ENCODE measurements at places on chromosomes 13 and 19.

GRCh38 chr13:46630431-46631178 is 77.6 kb downstream of the LRCH1 start:
- no peak for DNase-seq

DNA sequence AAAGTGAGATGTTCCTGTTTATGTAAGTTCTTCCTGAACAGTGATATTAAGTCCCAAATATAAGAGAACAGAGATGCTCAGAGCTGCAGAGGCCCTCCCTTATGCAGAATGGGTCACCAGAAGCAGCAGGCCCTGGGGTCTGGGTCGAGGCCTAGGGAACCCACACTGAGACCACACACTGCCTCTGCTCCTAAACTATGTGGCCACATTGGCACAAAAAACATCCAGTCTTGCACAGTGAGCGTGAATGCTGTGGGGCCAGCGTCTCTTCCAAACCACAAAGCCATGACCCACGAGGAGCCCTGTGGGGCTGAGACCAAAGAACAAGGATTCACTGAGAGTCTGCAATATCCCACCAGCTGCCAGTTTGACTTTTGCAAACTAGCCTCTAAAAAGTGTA is 23.6 kb downstream of the PROZ start:
- DNase-seq = no peak

DNA sequence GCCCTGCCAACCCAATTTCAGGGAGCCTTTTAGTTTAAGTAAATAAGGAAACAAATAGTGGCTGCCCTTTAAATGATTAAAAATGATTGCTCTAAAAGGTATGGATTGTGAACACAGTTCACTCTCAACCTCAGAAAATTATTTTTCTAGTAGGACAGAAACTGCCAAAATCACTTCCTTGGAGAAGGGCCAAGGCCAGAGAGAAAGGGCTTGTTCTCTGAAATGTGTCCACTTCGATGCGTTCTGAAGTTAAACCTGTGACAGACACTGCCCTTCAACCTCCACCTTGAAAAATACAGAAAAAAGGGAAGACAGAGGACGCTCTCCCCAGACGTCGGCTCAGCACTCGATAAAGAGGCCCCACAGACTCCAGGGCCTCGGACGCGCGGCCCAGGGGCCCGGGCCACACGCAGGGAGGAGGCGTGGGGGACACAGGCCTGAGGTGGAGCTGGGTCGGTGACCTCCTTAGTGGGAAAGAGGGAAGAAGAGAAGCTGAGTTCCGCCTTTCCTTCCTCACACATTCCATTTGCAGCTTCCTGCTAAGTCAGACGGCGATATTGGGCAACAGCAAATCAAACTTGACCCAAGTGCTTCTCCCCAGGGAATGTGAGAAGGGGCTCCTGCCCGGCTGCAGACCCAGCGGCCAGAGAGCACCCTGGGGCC is 63.6 kb downstream of the RASA3 start:
- DNase-seq = no peak

DNA sequence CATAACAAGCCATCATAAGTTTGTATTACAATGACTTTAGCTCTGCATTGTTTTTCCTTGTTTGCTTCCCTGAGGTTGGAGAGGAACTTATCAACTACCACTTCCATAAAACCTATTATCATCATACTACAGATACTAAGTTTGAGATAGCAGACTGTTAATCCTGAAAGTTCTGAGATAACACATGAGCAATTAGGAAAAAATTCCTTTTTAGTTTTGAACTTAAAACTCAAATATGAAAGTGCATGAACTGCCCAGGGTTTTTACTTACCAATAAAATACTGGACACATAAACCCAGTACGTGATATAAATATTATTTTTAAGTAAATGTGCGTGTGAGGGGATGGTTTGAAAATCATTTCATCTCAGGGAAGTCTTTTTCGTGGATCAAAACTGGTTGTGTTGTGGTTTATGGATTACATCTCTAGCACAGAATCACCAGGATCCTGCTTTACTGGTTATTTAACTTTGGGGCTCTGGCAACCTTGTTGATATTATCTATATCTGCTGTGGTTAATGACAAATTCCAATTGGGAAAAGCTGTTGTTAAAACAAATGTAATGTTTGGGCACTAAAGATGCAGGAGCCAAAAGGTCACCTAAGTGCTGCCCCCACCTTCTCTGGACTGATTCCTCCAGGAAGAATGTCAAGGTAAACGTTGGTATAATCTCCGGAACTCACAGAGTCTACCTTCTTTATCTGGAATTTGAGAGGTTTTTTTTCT is 12.4 kb downstream of the CDX2 start:
- DNase-seq = no peak

GRCh38 chr13:75445717-75446499 is 36.1 kb downstream of the TBC1D4 start:
- DNase-seq = no peak

DNA sequence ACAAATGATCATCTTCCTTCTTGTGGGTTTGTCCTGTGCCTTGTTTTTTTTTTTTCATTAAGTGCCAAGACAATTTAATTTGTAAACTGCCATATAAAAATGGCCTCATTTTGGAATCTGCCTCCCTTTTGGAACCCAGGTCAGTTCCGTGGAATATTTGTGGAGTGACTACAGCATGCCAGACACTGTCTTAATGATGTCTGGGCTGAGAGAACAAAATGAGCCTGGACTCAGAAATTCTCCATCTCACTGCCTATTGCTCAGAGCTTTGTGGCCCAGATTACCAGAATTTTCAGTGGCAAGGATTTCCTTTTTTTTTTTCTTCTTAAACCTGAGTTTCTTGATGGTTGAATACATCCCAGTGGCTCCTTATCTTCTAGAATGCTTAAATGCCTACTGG is 340.6 kb downstream of the ENOX1 start:
- DNase-seq = no peak

DNA sequence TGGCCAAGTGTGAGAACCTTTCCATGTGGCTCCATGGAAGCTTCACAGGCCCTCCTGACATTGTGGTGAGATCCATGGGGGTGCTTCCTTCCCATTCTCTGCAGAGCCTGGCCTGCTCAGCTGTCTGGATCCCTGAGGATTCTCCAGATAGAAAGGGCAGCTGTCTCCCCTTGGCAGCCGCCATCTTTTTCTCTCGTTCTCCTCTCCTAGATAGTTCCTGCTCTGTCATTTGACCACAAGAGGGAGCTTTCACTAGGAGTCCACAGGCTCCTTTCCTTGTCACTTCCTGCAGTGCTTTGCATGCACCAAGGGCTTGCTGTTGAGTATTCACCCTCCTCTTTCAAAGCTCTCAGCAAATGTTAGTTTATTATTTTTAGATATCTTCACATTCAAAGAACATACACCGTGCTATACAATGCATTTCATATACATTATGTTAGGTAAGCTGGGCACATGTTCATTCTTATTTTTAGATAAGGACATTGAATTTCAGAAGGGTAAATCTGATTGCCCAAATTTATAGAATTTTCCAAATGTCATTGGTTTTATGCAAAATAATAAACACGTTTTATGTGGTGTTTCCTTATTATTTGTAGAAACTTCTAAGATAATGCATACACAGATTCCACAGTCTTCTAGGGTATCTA is 133.2 kb downstream of the FRY start:
- DNase-seq = peak; percentile 13

DNA sequence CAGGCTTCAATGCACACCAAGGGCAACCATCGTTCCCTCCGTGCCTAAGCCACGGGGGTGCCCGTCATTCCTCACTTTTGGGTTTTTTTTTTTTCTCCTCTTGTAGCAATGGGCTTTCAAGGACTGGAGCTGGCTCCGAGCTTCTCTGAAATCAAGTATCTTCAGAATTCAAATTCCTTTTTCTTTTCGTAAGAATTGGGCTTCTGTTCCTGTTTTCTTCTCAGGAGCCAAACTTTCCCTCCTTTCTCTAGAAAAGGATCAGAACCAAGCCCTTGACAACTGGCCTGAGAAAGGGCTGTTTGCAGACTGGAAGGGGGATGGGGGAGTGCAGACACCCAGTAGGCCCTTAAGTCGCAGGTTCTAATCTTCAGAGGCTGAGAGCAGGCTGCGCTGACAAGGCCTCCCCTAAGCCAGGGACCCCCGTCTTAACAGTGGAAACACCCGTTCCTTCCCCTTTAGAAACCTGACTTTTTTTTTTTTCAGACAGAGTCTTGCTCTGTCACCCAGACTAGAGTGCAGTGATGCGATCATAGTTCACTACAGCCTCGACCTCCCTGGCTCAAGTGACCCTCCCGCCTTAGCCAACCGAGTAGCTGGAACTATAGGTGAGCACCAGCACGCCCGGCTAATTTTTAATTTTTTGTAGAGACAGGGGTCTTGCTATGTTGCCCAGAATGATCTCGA is 51.6 kb downstream of the RFX2 start:
- no peak for DNase-seq

- no peak for DNase-seq
Observed at GRCh38 chr19:5149508-5149907, 180.6 kb downstream of the KDM4B start.

DNA sequence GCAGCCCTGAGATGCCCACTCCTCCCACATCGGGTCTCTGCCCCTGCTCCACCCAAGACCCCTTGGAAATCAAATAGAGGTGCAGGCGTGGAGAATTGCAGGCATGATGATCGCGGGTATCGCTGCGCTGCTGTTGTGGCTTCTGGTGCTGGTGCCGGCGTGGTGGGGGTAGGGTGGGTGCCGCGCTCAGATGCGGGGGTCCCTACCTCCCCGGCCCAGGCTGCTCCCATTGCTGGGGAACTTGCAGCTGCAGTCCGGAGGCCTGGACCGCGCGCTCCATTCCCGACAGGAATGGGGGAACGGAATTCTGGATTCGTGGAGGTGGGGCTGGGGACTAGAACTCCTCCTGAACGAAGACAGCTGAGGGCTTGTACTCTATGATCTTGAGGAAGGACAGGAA is 20.4 kb downstream of the CYP2F1 start:
- DNase-seq = no peak

DNA sequence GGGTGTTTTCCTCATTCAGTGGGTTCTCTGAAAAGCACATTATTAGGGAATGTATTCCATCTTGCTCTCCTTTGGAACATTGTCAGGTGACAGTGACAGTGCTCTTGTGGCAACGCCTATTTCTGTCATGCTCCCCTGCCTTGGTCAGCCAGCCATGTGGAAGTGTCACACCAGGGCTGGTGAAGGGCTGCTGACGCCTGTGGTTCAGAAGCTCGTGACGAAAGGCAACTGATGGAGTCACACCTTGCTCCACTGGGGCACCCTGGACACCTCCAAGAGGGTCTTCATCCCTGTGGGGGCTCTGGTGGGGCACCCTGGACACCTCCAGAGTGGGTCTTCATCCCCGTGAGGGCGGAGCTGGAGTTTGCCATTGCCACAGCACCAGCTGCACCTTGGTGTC is 68.9 kb upstream of the GPR183 start:
- no peak for DNase-seq

DNA sequence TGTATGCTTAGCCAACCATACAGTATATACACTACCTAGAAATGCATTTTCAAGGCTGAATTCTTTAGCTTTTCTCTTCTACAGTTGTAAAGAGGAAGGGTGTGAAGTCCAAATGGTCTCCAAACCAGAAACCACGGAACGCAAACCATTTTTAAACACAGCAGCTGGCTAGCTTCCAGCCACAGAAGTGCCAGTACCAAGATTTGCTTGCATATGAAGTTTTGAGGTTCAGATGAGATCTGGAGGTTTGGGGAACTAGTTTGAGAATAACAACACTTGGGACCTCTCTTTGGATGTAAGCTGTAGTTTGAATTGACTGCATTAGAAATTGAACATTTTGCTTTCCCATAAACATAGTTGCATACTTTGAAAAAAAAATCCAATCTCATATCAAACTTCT is 1243.5 kb downstream of the EFNB2 start:
- DNase-seq = no peak

DNA sequence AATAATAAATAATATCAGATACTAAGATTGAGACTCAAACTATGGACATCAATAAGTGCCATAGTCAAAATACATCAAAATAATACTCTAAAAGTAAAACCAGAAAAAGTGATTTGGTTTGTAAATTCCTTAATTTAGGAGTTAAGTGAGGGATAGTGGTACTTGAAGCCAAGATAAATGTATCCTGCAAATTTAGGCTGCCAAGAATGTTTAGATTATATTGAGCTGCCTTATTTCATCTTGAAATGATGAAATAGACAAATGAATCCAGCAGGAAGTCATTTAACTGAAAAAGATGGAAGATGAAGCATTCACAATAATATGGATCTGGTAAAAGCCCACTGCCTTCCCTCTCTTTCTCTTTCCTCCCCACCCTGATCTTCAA is 112.3 kb downstream of the LRCH1 start:
- no peak for DNase-seq

DNA sequence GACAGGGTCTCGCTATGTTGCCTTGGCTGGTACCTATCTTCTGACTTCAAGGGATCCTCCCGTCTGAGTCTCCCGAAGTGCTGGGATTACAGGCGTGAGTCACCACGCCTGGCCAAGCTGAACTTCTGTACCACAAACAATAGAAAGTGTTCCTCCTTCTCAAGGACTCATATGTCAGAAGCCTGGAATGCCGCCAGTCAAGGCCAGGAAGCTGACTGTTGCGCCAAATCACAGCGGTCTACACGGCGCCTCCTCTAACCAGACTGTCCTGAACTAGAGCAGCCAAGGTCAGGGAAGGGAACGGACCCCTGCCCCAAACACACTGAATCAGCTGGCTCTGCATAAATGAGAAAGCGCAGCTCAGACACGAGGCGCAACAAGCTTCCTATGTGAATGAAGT is 14.6 kb downstream of the RAB20 start:
- no peak for DNase-seq

DNA sequence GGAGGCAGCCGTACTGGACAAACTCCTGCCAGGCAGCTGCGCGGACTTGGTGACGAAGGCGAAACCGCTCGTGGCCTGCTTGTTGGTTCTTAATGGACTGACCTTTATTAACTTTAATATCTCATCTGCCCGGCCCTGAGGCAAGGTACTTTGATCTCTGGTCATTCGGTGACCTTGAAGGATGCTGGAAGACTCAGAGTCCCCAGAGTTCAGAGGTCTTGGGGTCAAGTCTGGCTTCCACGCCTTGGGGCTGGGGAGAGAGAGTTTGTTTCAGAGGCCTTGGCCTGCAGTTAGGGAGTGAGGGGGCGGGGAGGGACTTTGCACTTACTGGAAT is 9.6 kb upstream of the EMC10 start:
- DNase-seq = no peak

DNA sequence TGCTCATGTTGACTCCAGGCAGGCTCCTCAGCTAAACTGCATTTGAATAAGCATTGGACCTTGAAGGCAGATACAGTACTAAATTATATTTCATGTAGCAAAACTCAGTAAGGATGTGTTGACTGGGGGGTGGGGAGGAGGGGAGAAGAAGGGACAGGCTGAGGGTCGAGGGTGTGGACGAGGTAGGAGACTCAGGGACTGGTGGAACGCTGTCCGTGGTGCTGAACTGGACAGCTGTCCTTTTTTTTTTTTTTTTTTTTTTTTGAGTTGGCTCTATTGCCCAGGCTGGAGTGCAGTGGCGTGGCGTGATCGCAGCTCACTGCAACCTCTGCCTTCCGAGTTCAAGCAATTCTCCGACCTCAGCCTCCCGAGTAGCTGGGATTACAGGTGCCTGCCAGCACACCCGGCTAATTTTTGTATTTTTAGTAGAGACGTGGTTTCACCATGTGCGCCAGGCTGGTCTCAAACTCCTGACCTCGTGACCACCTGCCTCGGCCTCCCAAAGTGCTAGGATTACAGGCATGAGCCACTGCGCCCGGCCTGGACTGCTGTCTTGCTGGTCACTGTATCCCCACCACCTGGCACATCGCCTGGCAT is 33.2 kb upstream of the CASP14 start:
- DNase-seq = no peak

- no peak for DNase-seq
Observed at GRCh38 chr13:50459658-50460057, 383.8 kb downstream of the DLEU7 start.

Data from stimulated activated CD4-positive, alpha-beta T cell treated with anti-CD3 and anti-CD28 coated beads, Interleukin-1b, Interleukin-23, amount 100 ng/mL, for 48 hours (primary cell).